ENCODE measurements at places on chromosomes 11 and 22. TPM values are rescaled to one million over a fixed set of nuclear protein-coding genes. Genes with fewer than 3 reads are reported as not detected.

- H3K27ac ChIP-seq = no peak overlapping the region
- DNase-seq = no peak
- H3K4me1 ChIP-seq = no peaks in the 10 kb centered on the region
Measured at GRCh38 chr11:123588117-123588863, 66.1 kb downstream of the SCN3B start.

DNA sequence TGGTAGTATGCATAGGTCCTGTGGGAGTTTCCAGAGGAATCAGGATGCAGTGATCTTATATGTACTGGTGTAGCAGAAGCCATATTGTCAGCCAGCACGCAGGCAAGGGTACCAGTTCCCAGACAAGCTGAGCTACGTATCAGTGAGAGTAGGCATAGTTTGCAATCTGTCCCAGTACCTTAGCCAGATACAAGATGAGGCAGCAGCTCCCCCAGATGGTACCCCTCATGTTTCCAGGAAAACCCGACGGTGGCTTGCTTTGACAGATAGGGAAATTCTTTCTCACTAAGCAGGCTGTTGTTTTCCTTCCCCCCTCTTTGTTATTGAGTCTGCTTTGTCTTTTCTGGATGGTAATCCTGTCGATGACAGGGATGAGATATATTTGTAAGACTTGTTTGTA, 109.7 kb upstream of the RRM1 start:
- no peak overlapping the region for H3K27ac ChIP-seq
- no peak overlapping the region for H3K4me3 ChIP-seq
- no peak for DNase-seq
- H3K4me1 ChIP-seq = peaks cover 64% of the 10 kb centered on the region
- H3K36me3 ChIP-seq = no peaks in the 10 kb centered on the region

GRCh38 chr11:93481279-93481678, 61.9 kb downstream of the SMCO4 start:
- no peak overlapping the region for H3K27ac ChIP-seq
- H3K4me1 ChIP-seq = no peaks in the 10 kb centered on the region

- H3K4me1 ChIP-seq = no peaks in the 10 kb centered on the region
- no peaks in the 10 kb centered on the region for H3K36me3 ChIP-seq
- H3K27me3 ChIP-seq = no peaks in the 10 kb centered on the region
- H3K4me3 ChIP-seq = no peak overlapping the region
- H3K27ac ChIP-seq = no peak overlapping the region
- no peak for DNase-seq
Measured at GRCh38 chr11:64437426-64437825, 78.5 kb downstream of the RPS6KA4 start.

GRCh38 chr11:119689302-119689701, 39.7 kb downstream of the NECTIN1 start:
- no peaks in the 10 kb centered on the region for H3K36me3 ChIP-seq
- DNase-seq = no peak
- no peak overlapping the region for H3K4me3 ChIP-seq
- no peak overlapping the region for H3K27ac ChIP-seq
- H3K4me1 ChIP-seq = peaks cover 14% of the 10 kb centered on the region
- peaks cover 4% of the 10 kb centered on the region for H3K27me3 ChIP-seq

DNA sequence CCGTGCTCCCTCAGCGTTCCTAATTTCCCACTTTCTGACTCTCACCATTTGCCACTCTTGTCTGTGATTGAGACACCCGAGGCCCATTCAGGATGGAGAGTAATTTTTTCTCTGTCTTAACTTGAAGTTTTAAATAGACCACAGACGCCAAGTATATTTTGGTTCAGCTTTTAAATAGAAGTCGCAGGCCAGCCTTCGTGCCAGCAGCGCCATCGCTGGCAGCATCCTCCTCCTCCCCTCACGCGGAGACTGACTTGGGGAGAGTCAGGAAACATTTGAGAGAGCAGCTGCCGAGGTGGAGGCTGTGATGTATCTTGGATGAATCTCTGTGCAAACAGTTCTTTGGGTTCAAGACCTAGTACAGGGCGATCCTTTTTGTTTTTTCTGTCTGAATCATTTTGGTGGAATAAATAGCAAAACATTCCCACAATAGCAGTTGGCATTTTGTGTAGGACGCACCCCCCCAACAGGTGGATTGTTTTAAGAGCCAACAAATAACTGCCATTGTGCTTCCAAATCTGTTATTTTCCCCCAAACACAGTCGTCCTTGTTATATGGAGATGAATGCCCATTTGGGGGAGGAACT, 889 bp upstream of the DMC1 start:
- DNase-seq = peak; percentile 2
- peaks cover 15% of the 10 kb centered on the region for H3K4me1 ChIP-seq
- no peaks in the 10 kb centered on the region for H3K36me3 ChIP-seq
- no peaks in the 10 kb centered on the region for H3K27me3 ChIP-seq

DNA sequence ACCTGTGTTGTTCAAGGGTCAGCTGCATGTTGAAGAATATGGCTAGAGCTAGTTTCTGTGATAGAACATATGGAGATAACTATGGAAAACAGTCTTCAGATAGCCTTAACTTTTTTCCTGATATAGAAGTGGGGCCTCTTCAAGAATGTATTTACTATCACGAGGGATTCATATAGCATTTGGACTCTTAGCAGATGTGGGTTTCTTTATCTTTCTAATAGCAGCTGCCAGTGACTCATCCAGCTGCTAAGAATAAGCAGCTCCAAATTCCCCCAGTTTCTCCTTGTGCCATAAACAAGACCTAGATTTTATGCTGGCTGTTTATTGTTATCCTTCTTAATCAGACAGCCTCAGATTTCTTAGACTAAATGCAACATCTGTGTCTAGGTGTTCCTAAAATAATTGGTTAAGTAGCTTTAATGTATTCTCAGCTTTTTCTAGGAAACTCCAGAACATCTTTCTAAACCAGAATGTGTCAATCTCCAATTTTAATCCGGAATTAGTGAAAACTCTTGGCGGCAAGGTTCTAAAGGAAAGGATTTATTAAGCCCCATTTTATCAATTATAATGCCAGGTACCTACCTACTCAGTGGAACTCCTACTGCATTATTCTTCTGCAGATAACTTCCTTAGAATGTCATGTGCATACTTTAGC, 119.8 kb downstream of the CSTPP1 start:
- no peak overlapping the region for H3K4me3 ChIP-seq
- H3K27me3 ChIP-seq = no peaks in the 10 kb centered on the region
- DNase-seq = no peak
- no peak overlapping the region for H3K27ac ChIP-seq

DNA sequence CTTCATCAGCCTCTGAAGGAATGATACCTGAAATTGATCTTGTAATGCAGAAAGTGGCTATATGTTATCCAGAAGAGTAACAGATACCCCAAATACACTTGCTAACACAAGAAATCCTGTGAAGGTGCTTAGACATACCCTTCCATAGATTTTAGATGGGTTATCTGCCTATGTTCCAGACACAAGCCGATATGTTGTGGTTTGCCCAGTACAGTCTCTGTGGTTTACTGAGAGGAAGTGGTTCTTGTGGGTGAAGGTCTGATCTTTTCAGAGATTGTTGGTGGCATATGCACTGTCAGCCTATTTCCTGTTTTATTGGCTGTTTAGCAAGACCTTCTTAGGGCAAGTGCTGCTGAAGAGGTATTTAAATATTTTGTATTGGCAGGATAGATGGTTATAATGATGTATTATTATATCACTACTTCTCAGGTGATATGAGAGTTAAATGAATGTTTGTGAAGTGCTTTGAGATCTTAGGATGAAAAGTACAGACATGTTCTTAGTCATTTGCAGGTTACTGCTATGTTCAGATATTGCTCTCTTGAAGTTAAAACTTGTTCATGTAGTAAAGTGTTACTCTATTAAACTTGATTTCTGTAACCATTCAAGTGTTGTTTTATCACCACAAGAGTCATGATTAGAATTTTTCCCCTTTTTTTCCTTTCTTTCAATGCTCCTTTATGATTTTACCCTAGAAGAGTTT, 8.2 kb downstream of the ARHGEF12 start:
- H3K4me1 ChIP-seq = peaks cover 28% of the 10 kb centered on the region
- H3K4me3 ChIP-seq = peak overlapping the region; percentile 6
- H3K36me3 ChIP-seq = no peaks in the 10 kb centered on the region
- no peak overlapping the region for H3K27ac ChIP-seq
- peaks cover 31% of the 10 kb centered on the region for H3K27me3 ChIP-seq

- H3K4me3 ChIP-seq = no peak overlapping the region
- no peaks in the 10 kb centered on the region for H3K27me3 ChIP-seq
- no peak overlapping the region for H3K27ac ChIP-seq
- no peaks in the 10 kb centered on the region for H3K36me3 ChIP-seq
- no peaks in the 10 kb centered on the region for H3K4me1 ChIP-seq
Measured at GRCh38 chr11:44347538-44347937, 37.6 kb upstream of the ALX4 start.

GRCh38 chr11:61328351-61328750, 4.6 kb downstream of the DDB1 start:
- H3K4me1 ChIP-seq = peaks cover 21% of the 10 kb centered on the region
- no peak for DNase-seq
- H3K27ac ChIP-seq = no peak overlapping the region
- no peak overlapping the region for H3K4me3 ChIP-seq

- no peaks in the 10 kb centered on the region for H3K27me3 ChIP-seq
- DNase-seq = no peak
- no peak overlapping the region for H3K27ac ChIP-seq
- no peak overlapping the region for H3K4me3 ChIP-seq
- no peaks in the 10 kb centered on the region for H3K4me1 ChIP-seq
Measured at GRCh38 chr11:129932381-129933067, 37.1 kb upstream of the NFRKB start.

DNA sequence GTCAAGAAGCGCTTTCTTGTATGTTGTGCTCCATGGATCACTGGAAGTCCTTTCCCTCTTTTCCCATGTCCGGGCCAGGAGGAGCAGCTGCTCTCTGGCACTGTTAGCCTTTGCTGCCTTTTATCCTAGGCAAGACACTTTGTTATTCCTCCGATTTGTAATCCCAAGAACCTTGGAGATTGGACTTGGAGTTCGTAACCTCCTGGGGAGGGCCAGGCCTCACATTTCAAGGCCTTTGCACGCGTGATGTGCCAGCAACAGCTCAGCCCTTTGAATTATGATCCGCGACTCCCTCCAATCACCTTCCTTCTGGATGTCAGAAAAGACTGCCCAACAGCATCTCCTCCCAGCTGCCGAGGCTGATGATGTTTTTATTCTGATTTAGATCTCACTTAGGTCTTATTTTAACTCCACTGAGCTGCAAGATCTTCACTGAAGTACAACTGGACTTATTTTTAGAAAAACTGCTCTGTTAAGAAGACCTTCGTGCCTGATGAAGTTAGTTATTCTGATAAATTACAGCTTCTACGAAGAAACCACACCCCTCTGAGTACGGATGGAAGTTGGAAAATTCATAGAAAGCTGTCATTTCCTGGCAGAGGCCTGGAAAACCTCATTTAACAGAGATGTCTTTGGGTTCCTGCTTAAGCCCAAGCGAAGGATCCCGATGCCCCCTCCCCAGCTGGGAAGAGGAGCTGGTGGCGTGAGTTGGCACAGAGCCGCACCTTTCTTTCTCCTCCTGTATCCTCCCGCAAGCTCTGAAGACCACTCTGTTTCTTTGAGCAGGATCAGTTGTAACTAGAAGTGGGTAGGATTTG, 62.4 kb downstream of the PARVB start:
- no peaks in the 10 kb centered on the region for H3K36me3 ChIP-seq
- no peak for DNase-seq
- no peaks in the 10 kb centered on the region for H3K4me1 ChIP-seq
- H3K27me3 ChIP-seq = no peaks in the 10 kb centered on the region
- H3K4me3 ChIP-seq = no peak overlapping the region
- no peak overlapping the region for H3K27ac ChIP-seq

The GLYATL1 gene
- total RNA-seq = not detected

The KRTAP5-9 gene
- not detected for total RNA-seq

The CHST1 gene
- 0.94 TPM for total RNA-seq

The F2 gene
- not detected for total RNA-seq

The HEPHL1 gene
- total RNA-seq = not detected
